CD4-positive, alpha-beta T cell treated with Interleukin-15 for 4 hours (primary cell): ENCODE measurements at places on chromosomes 6 and 20.
A peak's percentile ranks its signal among the peaks of the same experiment; 100 is the strongest.

- DNase-seq: no peak
These were observed 164.2 kb downstream of the PHF3 start for GRCh38 chr6:63799813-63800212.

GRCh38 chr6:137813308-137813970, 53.6 kb upstream of the TNFAIP3 start:
- DNase-seq: no peak

DNA sequence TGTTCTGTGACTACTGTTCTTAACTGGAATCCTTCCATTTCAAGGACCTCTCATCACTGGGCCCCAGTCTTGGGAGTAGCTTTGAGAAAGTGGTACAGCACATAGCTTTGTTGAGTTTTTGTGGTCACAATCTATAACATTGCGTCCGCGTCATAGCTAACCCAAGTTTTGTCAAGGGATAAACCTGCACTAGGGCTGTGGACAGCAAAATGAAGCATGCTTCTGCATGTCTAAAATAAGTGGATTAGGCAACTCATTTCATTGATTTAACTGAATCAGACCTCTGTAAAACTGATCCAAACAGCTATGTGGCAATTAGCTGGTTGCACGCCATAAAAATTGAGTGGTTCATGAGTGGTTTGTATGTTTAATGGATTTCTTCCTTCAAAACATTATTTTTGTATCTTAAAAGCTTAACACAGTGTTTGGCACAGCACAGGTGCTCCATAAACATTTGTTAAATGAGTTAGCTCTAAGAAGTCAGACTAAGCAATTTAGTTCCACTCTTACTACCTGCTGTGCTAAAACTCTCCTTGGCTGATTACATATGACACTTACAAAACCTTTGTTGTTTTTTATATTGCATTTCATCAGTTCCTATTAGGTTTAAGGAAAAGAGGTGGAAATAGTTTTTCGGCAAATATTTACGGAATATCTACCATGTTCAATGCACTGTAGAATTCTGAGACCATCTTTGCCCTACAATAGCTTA, 160.3 kb upstream of the ATXN1 start:
- DNase-seq: no peak

- no peak for DNase-seq
These were observed 53.6 kb upstream of the LRRC1 start for GRCh38 chr6:53741034-53741823.

DNA sequence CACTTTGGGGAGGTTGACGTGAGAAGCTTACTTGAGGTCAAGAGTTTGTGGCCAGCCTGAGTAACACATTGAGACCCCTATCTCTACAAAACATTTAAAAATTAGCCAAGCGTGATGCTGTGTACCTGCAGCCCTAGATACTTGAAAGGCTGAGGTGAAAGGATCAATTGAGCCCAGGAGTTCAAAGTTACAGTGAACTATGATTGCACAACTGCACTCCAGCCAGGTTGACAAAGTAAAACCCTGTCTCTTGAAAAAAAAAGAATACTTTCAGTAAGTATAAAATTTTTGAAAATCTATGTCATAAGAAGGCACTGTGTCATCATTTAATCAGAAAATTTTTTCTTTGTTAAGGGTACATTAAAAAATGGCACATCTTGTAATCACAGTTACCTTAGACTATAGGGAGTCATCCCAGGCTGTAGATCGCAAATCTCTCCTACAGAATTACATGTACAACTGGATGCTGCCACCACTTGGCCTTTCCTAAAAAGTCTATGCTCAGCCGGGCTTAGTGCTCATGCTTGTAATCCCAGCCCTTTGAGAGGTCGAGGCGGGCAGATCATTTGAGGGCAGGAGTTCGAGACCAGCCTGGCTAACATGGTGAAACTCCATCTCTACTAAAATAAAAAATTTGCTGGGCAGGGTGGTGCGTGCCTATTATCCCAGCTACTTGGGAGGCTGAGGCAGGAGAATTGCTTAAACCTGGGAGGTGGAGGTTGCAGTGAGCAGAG, 17.0 kb upstream of the MRS2 start:
- no peak for DNase-seq

DNA sequence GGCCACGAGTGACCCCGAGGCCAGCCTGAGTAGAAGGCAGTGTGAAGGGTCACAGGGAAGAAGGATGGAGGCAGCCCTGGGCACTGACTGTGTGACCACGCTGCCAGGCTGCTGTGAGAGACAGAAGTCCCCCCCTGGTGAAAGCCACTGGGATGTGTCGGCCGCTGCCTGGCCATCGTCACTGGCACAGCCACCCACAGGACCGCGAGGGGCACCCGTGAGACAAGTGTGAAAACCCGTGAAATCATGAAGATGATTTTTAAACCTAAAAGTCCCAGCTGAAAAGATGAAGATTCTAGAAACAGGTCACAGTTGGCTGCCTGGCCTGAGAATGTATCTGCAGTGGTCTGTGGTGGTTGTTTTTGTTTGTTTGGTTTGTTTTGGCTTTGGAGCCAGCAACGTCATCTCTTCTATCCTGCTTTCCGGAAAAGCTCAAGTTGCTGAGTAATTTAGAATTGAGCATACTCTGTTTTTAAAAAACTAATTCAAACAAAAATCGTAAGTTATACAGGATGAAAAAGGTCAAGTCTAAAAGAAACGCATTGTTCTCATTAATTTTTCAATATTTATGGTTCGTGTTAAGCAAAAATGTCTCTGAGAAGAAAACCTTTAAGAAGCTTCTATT, 94.7 kb downstream of the HUS1B start:
- DNase-seq: no peak

- DNase-seq: peak; percentile 83
These were observed 56.6 kb upstream of the CCN6 start for GRCh38 chr6:111997078-111997852.

DNA sequence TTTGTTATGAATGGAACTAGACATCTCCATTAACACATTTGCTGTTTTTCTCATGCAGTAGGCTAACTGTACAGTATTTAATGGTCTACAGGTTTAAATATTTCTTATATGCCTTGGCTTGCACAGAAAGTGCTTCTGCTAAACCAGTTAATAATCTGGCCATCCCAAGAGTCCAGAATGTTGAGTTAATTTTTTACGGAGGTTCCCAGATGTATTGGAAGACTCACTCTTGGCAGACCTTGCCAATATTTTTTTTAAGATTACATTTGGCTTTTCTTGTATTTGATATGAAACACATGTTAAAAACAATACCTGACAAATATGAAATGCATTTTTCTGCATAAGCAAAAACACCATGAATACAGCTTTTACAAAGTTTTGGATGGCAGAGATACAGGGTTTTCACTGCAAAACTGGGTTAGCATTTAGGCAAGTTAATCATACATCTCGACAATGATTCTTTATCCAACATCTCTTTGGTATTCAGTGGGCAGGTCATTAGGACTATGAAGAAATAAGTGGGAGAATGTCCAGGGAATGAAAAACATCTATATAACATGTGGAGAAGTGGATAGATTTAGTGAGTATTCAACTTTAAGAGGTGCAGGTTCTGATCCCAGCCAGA, 94.0 kb downstream of the SGK1 start:
- DNase-seq: no peak

- DNase-seq: no peak
These were observed 451 bp downstream of the DNAJC5 start for GRCh38 chr20:63895202-63895951.

GRCh38 chr6:4358414-4359107, 223.2 kb upstream of the ECI2 start:
- no peak for DNase-seq

DNA sequence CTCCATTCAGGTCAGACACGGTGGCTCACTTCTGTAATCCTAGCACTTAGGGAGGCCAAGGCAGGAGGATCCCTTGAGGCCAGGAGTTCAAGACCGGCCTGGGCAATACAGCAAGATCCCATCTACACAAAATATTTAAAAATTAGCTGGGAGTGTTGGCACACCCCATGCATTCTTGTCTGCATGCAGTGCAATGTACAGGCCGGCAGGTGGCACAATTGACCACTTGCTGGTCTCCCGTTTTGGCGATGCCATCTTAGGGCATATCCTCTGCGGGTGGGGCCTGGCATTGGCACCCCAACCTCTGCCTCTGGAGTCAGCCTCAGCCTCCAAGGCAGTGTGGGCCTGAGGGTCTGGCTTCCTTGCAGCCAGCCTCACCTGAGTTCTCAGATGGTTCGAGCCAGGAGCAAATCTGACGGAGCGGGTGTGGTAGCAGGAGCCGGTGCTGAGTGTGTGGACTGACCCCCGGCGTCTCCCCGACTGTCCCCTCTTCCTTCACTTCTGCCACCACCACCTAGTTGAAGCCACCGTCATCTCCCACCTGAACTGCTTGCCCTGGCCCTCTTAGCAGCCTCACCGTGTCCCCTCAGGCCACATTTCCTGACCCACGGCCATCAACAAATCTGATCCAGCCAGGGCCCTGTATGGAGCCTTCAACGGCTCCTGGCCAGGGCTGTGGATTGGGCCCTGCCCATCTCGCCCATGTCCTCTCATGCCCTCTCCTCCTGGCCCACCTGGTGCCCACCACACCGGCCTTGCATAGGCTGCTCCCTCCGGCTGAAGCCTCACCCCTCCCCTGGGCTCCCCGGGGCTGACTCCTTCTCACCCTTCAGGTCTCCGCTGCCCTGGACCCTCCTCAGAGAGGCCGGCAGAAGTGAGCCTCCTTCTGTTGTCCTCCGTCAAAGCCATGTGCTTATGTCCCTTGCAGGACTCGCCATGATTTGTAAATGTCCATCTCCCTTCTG, 44.0 kb downstream of the EFCAB8 start:
- DNase-seq: peak; percentile 70

DNA sequence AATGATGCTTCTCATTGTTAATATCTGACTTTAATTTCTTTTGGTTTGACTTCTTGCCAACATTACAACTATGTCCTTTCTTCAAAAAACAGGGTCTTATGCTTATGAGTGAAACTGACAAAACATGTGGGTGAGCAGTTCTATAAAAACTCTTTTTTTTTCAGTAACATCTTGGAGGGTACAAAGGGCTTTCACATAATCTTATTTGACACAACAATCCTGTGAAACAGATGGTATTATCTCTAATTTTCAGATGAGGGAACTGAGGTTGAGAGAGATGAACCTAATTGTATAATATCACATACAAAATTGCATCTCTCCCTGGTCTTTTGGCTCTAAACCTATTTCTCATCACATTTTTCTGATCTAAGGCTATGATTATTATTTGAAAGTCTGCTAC, 38.3 kb downstream of the MAPK14 start:
- no peak for DNase-seq

- no peak for DNase-seq
These were observed 71.2 kb upstream of the SMIM8 start for GRCh38 chr6:87251225-87251624.

DNA sequence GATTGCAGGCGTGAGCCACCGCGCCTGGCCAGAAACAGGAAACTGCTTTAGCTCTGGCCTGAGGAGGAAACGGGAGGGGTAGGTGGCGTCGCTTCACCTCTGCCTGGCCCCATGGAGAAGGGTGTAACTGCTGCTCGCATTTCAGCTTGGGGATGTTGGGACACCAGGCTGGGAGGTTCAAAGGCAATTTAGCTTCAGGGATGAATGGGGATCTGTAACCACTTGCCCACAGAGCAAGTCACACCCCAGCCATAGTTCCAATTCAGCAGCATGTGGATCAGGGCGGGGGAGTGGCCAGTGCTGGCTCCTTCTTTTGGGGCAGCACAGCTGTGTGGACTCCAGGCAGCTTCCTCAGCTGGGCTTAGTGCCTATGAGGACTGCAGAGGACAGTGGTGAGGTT, 34.8 kb upstream of the NUP153 start:
- DNase-seq: no peak

GRCh38 chr6:113565306-113565705, 291.8 kb upstream of the MARCKS start:
- no peak for DNase-seq

DNA sequence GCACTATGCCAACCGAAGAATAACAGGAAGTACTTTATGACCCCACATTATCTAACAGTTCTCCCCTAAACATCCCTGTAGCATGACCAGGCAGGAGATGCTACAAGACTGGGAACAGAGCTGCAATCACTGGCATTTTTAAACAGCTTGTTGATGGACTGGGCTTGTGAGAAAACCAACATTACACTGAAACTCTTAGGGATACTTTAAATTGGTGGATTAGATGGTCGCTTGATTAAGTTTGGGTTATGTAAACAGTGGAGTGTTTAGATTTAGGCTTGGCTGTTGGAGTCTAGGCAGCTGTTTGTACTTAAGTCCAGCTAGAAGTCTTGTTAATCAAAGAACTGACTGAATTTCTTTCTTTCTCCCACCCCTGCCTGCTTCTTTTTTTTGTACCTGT, 234.1 kb upstream of the BMP2 start:
- DNase-seq: no peak

- no peak for DNase-seq
These were observed 231.6 kb downstream of the MAFB start for GRCh38 chr20:40457404-40457803.

- peak; percentile 45 for DNase-seq
These were observed 34.6 kb downstream of the FBXO5 start for GRCh38 chr6:152948150-152948768.

DNA sequence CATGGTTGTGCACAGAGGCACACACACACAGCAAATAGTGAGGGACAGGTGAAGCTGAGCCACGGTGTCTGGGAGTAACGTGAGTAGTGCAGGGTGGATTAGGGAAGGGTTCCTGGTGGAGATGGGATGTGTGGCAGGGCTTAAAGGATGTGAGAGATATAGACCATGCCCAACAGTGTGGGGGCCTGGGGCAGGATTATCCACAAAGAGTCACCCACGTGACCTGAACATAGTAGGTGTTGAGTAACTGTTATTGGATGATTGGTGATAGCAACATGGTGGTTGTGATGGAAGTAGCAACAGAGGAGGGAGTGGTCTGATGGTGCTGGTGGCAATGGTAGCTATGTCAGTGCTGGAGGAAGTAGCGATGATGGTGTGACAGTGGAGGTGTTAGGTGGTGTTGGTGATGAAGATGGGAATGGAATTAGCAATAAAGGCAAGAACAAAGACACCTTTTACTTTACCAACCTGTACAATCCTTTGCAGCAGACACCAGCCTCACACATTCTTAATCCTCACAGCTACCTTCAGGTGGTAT, 135.1 kb downstream of the MRPL14 start:
- DNase-seq: no peak

DNA sequence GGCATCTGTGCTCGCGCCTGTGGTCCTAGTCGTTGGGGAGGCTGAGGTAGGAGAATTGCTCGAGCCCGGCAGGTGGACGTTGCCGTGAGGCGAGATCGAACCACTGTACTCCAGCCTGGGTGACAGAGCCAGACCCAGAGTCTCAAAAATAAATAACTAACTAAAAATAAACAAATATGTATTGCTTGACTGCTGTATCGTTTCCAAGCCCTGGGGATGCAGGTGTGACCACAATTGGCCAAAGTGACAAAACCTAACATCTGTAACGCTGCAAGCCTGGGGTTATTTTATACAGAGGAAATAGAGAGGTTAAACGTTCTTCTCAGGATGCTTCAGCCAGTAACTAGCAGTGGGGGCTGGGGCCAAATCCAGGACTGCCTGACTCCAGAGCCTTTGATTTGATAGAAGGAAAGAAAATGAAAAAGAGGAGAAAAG, 1.9 kb upstream of the SRSF3 start:
- no peak for DNase-seq

DNA sequence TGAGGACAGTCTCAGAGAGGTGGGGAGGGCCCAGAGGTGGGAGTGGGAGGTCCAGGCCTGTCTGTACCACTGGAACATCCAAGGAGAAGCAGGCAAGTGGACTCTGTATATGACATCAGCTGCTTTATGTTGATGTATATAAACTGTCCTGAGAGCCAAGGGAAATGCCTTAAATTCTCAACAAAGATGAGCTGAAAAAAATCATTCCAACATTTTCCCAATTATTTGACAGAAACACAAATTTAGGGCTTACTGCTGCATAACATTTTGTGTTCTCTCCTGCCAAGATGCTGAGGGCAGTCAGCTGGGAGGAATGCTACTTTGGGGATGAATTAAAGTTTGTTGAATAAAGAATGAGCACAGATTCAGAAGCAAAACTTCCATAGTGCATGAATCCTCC, 52.8 kb downstream of the FOXC1 start:
- DNase-seq: no peak
